ENCODE measurements at places on chromosomes 4 and X. TPM values are rescaled to one million over a fixed set of nuclear protein-coding genes. Genes with fewer than 3 reads are reported as not detected.

Gene SFRP2
- total RNA-seq, result 20.2 TPM

Gene FIP1L1
- 47.1 TPM for total RNA-seq

Gene RIBC1
- not detected for total RNA-seq

Gene PRR32
- total RNA-seq, result not detected

Gene PABPC1L2A
- total RNA-seq, result not detected

DNA sequence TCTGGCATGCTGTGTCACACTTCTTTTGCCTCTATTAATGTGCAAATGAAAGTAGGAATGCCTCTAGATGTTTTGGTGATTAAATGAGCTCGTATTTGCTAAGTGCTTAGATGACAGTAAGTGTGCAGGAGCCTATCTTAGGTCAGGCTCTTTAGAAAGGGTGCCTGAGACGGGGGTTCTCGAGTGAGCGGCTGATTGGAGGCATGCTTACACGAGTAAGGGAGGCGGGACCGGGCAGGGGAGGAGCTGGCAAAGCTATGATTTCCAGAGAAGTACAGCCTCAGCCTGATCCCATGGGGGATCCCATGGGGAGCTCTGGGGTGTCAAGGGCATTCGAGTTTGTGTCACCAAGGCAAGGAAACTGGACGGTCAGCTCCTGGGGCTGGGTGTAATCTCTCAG lies 44.8 kb downstream of the CLDN34 start:
- DNase-seq, result peak; percentile 46

GRCh38 chrX:41870719-41871151 lies 52.6 kb downstream of the CASK start:
- no peak for DNase-seq

- DNase-seq, result no peak
These were observed 45.9 kb upstream of the DRD5 start for GRCh38 chr4:9735515-9735914.

- no peak for DNase-seq
These were observed 513.0 kb downstream of the FSTL5 start for GRCh38 chr4:161650812-161651211.

DNA sequence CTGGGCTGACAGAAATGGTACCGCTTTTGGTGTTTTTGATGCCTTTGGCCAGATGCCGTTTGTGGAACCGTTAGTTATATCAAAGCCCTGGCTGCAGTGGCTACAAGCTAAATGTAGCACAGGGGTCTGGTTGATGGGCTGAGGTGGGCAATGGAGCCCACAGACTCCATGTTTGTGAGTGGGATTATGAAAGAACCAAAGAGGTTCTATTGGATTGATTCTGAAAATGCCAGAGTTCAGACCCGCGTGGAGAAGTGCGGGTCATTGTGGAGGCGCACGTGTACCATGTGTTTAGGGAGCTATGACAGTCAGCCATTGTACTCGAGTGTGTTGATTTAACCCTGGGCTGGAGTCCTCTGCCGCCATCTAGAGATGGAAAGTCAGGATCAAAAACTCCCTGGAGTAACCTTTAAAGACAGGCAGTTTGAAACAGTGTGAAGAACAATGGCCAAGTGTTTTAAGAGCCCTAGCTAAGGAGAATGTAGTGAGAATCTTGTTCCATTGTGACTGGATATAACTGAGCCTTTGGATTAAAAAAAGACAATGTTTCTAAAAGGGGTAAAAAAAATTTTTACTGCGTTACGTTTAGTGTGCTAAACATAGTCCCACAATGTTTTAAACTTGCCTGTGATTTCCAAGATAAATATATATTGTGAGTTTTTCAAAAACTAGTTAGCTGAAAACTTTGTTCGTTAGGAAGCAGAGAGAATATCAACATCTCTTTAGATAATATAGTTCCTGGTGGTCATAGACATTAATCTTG lies 12.7 kb downstream of the ART3 start:
- no peak for DNase-seq

GRCh38 chr4:168731706-168732414 lies 235.0 kb downstream of the PALLD start:
- no peak for DNase-seq

DNA sequence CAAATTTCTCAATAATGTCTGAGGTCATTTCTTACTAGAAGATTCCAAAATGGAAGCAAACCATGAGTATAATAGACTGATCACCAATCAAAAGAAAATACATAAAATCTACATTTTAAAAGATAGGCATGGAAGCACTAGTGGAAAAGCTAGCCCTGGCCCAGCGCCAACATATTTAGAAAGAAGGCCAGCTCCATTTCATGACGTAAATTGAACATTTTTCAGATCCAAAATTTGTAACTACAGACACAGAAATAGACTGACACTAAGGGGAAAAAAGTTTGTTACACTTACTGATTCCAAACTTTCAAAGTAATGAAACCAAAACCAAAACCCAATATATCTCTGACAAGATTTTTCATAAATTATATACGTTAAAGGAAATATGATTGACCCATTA lies 117.7 kb downstream of the ADAMTS3 start:
- DNase-seq, result peak; percentile 63

DNA sequence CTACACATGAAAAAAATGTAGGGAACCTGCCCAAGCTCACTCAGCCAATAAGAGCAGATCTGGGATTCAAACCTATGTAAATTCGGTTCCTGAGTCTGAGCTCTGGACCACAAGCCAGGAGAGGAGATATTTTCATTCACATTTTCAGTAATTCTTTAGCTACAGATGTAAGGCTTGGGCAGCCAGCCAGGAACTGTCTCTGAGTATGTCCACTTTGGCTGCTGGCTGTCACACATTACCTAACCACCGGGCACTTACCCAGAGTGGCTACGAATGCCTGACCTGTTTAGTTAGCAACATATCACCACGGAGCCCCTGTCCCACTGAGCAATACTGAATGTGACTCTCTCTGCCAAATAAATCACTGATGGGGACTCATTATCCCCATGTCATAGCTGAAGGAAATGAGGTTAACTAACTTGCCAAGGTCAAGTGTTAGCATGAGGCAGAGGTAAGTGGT lies 15.3 kb downstream of the USP46 start:
- DNase-seq, result peak; percentile 81

Data from sigmoid colon (tissue), 7 donors.